Body of pancreas (tissue), 4 donors: ENCODE measurements at places on chromosomes 5 and 9. TPM values are rescaled to one million over a fixed set of nuclear protein-coding genes. Genes with fewer than 3 reads are reported as not detected.

Gene C9
- total RNA-seq = not detected

Gene CCDC180
- 5.2 TPM for total RNA-seq

Gene PCDHA9
- 1.3 TPM for total RNA-seq

Gene SCGB3A1
- not detected for total RNA-seq

Gene NUTM2F
- total RNA-seq = not detected

Gene LURAP1L
- 20.2 TPM for total RNA-seq

Gene PALM2AKAP2
- 2.1 TPM for total RNA-seq

Gene MOCS2
- 17.8 TPM for total RNA-seq

Gene KCTD16
- 3.4 TPM for total RNA-seq

Gene SLIT3
- 6.6 TPM for total RNA-seq
